ENCODE measurements at places on chromosomes 1 and 21.

GRCh38 chr1:13908128-13908527, 208.1 kb downstream of the PRDM2 start:
- no peak for DNase-seq

DNA sequence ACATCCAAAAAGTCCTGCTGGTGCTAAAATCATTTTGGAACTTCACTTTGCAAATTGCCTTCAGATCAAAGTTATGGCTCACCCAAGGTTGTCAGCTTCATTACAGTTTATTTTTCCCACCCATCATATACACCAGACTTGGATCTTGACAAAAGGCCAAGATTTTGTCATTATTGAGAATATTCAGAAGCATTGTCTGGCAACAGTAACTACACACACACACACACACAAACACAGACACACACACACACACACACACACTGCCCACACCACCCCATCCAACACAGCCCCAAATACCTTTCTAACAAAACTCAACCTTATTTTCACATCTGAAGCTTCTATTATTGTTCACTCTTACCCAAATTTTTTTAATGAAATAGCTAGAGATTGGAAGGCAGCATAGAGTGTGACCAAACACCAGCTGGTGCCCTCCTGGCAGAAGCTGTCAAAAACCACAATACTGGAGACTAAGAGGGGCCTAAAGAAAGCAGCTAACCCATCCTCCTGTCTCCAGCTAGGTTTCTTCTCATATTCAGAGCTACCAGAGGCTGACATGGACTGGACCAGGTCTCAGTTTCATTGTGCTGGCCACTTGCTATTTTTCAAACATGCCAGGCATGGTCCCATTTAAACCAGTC, 139.1 kb upstream of the ZC3H11B start:
- DNase-seq = no peak

DNA sequence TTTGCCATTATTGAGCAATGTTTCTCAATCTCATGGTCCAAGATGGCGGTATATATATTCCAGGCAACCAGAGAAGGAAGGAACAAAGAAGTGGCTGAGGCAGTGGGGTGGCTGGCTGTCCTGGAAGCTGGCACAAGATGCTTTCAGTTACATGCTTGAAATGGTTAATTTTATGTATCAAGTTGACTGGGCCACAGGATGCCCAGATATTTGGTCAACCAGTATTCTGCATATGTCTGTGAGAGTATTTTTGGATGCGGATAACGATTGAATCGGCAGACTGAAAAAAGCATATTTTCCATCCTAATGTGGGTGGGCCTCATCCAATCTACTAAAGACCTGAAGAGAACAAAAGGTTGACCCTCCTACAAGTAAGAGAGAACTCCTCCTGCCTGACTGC, 55.2 kb downstream of the MAP3K7CL start:
- DNase-seq = no peak

DNA sequence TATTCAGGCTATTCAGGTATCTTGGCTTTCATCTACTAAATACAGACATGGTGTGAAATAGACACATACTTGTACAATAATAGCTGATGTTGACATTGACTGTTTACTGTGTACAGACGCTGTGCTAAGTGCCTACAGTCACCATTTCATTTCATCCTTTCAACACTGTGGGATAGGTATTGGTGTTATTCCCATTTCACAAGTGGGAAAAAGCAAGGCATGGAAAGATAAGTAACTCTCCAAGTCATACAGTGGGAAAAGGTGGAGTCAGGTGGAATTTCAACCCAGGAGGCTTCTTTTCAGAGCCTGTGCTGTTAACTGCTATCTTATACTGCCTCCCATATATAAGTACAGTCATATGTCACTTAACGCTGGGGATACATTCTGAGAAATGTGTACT, 49.6 kb upstream of the ATP1A1 start:
- no peak for DNase-seq

GRCh38 chr1:195105281-195105680, 1503.0 kb downstream of the KCNT2 start:
- no peak for DNase-seq
